Activated T-helper 17 cell treated with anti-CD3 and anti-CD28 coated beads, Interleukin-2, amount 50 U/mL, for 72 hours (primary cell): ENCODE measurements at places on chromosomes 16 and 17.

DNA sequence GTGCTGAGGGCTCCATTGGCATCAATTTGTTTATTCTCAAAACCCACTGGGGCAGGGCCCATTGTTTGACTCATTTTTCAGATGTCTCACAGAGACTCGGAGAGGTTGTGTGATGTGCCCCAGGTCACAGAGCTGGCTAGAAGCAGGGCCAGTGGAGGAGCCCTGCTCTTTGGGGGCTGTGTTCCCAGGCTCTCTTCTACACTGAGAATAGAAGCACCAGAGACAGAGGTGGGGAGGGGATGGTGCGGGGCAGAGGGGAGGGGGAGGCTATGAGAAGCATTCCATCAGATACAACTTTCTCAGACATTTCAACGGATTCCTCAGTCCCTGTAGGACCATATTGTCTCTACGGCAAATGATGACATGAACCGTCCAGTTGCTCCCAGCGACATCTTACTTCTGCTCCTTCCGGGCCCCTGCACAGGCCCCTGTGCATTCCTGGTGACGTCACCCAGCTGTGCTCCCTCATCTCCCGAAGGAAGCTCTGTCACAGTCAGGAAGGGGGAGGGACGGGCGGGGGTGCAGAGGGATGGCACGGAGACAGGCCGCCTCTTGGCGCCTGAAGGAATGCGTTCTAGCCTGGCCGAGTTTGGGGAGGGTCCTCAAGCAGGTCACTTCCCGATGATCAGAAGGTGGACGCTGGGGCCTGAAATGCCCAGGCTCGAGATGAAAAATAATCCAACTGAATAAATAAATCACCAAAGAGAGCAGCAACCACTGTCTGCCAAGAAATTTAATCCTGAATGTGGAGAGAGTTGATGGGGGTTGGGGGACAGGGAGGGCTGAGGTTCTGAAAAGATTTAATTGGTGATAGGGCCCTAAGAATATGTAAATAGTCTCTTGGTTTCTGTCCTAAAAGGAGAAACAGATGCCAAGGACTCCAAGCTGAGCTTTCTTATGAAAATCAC is 114.1 kb downstream of the NOG start:
- ATAC-seq: no peak

DNA sequence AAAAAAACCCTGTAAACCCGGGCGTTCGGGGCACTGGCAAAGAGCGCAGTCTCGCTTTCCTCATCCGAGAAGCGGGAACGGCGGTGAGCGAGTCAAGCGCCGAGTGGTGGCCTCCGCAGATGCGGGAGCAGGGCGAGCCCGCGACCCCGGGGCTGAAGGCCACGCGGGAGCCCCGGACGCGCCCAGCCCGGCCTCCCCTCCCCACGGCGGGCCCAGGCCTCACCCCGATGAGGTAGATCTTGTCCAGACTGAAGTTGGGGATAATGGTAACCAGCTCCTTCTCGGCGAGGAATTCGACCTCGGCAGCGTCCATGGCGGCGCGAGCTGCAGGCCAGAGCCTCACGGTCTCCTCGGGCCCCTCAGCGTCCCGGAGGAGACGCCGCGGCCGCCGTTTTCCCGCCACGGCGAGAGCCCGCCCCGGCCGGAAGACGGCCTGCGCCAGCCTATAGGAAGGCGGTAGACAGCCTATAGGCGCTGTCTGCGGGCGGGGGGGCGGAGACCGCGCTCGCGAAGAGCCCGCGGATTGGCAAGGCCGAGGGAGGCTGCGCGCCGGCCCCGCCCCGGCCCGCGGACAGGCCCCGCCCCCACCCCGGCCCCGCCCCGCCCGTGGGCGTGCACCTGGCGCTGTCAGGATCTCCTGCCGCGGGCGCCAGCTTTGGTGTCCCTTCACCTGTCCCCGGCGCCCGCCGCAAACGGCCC is at the start of gene GINS2:
Gene GINS2 (minus strand): TSS at position 369 of the 699 bp plus-strand sequence. CDS start 56 bp downstream, at position 313.
- ATAC-seq: peak; percentile 100

DNA sequence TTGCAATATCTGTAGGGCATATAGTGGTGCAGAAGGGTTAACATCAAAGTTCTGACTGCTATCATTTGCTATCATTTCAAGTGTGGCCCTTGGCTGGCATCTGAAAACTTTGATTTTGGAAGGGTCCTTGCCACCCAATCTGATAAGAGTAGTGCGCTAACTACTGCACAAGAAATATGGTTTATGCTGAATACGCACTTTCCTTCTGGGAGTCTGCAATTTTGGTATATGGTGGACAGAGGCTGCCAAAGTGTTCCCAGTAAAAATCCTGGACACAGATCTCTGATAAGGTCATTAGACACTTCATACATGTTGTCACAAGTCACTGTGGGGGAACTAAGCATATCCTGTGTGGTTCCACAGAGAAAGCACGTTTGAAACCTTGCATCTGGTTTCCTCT is 461.6 kb upstream of the CDH11 start:
- ATAC-seq: no peak

- ATAC-seq: no peak
These were observed 56.1 kb upstream of the PMFBP1 start for GRCh38 chr16:72228014-72228413.

- no peak for ATAC-seq
These were observed 1.6 kb upstream of the LRRC75A start for GRCh38 chr17:16493531-16494046.
